Naive thymus-derived CD4-positive, alpha-beta T cell (primary cell): ENCODE measurements at places on chromosomes 6 and 20.

DNA sequence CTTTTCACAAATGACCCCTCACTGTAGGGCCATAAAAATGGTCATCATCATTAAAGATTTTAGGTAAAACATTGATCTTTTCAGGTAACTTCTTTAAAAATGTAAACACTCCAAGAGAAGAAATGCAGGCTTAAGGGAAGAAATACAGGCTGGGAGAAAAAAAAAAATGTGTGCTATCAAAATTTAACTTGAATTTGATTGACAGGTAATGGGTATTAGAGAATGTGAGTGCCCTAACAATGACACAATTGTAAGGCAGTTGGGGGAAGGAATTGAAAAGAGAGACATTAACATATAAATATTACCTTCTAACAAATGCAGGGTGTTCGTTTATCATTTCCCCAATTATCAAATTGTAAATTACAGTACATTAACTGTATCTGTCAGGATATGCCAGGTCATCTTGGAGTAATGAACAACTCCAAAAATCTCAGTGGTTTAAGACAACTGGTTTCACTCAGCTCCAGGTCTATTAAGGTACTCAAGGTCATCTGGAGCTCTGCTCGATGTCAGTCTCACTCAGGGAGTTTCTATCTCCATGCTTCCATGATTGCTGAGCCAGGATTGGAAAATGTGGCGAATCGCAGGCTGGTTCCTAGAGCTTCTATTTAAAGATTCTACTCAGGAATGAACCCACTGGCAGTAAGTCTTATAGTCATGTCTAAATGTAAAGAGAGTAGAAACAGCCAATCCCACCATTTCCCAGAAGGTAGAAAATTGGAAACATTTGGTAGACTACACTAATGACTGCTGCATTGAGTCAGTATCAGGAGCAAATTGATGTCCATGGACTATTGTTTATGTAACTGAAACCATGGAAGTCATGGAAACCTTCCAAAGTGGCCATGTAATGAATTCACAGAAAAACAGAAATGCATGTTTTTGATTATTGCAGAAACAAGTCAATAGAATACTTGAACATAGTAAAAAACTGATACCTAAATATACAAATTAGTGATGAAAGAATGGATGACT lies 55.6 kb downstream of the FRK start:
- no peak for DNase-seq

- DNase-seq, result no peak
These were observed 62.7 kb downstream of the PLCB1 start for GRCh38 chr20:8194721-8195120.

- DNase-seq, result no peak
These were observed 98.0 kb downstream of the FNDC1 start for GRCh38 chr6:159267165-159267564.

DNA sequence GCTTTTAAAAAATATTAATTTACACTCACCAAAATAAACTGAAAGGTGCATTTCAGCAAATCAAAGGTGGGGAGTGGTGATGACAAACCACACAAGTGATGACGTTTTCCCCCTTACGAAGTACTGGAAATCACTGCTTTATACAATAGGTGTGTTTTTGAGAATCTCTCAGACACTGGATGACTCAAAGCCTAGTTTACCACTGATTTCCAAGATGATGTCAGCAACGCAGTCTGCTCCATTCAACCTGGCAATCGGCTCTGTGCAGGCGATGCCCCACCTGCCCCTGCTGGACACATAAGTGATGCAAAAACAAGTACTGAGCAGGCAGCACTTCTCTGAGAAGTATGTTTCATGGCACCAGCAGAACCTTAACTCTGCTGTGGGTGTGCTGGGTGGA lies 114.4 kb downstream of the SOD2 start:
- DNase-seq, result no peak

GRCh38 chr6:159075506-159076228 lies 30.9 kb upstream of the TAGAP start:
- DNase-seq, result no peak

DNA sequence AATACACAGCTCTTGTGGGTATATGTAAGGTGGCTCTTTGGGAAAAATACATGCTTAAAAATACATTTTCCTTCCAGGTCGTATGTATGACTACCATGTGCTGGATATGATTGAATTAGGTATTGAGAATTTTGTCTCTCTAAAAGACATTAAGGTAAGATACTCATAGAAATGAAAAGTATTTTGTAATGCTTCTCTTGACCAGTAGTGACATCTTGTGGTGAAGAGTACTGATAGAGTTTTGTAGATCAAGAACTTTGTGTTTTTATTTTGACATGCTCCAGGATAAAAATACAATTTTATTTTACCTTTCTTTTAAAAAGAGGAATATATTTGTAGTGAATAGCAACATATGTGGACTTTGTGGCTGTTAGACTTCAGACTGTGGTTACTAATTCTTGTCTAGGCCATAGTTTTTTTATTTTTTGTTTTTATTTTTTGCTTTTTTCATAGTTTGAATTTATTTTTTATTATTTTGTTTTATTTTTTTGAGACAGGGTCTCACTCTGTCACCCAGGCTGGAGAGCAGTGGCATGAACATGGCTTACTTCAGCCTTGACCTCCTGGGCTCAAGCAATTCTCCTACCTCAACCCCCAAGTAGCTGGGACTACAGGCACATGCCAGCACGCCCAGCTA lies 17.9 kb downstream of the RPF2 start:
- peak; percentile 28 for DNase-seq

DNA sequence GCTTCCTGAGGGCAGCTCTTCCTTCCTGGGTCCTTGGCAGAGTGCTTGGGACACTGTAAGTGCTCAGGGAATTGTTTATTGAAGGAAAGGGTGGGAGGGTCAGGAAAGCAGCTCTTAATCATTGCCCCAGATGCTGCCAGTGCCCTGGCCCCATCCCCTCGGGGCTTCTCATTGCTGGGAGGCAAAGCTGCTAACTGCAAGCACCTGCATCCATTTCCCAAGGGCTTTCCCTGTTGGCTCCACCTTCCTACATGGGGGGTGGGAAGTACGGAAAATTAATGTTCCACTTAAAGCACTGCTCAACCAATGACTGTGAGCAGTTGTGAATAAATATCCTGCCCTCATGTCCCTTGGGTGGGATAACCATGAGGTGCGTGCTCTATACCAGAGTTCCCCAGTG lies 56.4 kb downstream of the NDUFAF5 start:
- DNase-seq, result no peak

DNA sequence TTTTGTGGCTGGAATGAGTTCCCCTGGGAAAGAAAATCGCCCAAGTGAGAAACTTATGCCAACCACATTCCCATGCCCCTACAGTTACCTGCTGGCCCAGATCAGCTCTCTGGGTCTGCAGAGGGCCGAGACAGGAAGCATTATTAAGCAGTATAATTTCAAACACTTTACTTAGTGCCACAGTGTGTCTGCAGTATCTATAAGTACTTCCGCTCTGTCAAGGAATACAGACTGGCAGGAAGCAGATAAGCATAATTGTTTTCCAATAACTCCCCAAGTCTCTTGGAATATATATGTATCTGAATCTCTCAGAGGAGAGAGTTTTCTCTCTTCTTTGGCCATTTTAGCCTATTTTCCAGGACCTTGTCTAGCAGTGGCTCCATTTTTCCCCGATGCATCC lies 24.9 kb downstream of the SAYSD1 start:
- DNase-seq, result no peak

GRCh38 chr6:13765570-13765969 lies 48.8 kb downstream of the MCUR1 start:
- DNase-seq, result no peak

- DNase-seq, result peak; percentile 87
These were observed 551 bp downstream of the TREML2 start for GRCh38 chr6:41200296-41200900.

DNA sequence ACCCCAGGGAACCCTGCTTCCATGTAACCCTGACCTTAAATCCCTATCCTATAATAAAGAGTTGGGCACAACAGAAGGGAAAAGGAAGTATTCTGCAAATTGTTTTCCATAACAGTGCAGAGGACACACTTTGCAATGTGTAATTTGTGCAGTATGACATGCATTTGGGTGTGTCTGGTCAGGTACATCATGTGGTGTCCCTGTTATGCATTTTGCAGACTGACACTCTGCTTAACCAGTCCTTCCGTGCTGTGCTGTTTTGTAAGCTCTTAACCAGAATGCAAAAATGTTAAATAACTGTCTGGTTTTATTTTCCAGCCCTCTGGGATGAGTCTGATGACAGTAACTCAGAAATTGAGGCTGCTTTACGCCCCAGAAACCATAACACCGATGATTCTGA lies 57.0 kb upstream of the XRN2 start:
- no peak for DNase-seq

GRCh38 chr6:80923816-80924215 lies 817.3 kb downstream of the BCKDHB start:
- no peak for DNase-seq

DNA sequence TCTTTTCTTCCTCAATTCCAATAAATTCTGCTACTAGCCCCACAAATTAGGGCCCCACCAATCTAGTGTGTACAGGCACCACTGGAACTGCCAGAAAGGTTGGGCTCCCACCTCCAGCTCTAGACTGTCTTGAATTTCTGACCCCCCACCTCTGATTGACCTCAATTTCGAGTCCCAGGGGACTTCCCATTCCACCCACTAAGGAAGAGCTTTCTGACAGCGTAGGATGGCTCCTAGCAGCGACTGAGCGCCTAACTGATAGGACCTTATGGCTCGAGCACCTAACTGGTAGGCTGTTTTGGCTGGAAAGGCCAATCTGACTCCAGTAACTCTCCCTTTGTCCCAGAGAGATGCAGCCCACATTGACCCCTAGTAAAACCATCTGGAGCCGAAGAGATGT lies 171.6 kb upstream of the ZNF184 start:
- no peak for DNase-seq

DNA sequence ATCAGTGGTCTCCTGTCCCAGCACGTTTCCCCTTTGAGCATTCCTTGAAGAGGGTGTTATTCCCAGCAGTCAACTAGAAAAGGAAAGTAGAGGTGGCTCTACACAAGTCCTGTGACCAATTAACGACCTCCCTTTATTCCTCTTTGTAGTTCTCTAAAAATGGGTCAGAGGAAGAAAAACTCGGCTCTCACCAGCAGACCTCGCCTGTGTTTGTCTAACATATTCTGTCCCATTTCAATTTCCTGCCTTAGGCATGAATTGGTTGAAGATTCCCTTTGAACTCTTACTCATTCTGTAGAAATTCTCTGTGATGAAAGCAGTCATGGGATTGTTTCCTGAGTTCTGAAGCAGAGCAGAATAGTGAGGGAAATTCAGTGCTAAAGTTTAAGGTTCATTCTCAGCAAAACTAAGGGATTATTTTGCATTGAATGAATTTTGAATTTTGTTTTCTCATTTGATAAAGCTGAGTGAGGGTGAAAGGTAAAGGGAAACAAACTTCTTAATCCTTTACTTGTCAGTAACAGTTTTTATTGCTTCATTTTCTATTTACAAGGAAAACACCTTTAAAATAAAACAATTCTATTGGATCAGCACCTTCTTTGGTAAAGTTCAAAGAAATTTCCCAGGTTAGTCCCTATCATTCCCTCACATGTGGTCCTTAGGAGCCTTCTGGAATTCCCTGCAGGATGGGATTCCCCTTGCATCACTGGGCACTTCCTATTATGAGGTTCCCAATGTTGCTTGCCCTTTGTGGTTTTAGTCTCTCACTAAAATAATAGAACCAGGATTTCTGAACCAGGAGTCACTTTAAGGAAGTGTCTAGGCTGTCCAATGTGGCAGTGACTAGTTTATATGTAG lies 105.8 kb downstream of the SLX4IP start:
- DNase-seq, result no peak

GRCh38 chr6:112931832-112932231 lies 584.7 kb downstream of the RFPL4B start:
- DNase-seq, result no peak

DNA sequence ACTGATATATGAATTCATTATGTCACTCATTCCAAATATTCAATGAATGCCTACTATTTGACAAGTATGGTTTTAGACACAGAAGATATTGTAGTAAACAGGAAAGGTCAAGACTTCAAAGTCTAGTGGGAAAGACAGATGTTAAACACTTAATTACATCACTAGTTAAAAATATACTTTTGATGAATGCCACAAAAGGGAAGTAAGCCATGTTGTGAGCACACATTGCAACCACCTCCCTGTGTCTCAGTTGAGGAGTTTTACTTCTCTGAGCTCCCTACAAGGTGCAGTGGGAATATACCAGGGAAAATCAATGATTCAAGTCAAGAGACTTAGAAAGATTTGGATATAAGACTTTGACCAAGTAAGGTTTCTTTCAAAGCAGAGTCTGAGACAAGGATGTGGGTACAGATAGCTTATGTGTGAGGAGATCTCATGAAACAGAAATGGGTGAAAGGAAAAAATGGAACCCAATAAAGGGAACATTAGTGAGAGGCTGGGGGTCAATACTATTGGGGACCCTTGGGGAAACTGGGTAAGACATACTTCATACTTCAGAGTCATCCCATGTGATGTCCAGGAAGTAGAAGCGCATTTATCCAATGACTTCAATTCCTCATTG lies 503.7 kb downstream of the KIF16B start:
- no peak for DNase-seq

- no peak for DNase-seq
These were observed 662.2 kb upstream of the HS3ST5 start for GRCh38 chr6:115004982-115005381.

DNA sequence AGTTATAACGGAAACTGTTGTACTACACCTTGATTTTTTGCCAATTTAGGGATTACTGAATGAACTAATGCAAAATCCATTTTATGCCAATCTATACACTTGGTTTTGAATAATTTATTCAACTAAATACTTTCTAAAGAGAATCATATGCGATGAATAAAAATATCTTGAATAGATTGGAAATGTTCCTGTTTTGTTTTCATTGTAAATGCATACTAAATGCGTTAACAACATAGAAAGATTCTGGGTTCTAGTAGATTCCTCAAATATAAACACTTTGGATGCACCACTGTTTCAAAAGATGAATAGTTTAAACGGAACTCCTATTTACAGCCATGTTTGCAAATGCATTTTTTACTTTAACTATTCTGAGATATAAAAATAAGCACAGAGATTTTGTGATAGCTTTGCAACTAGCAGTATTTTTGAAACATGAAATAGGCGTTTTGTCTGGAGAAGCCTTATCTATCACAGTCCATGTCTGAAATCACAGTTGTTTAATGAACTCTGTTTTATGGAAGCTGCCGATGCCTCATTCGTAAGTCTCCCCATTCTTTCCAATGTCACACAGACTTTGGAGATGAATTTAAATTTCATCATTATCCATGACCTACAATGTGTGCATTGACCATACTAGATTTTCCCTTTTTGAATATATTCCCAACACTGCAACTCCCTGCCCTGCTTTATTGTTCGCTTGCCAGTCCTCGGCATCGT lies 277.7 kb upstream of the QKI start:
- no peak for DNase-seq

DNA sequence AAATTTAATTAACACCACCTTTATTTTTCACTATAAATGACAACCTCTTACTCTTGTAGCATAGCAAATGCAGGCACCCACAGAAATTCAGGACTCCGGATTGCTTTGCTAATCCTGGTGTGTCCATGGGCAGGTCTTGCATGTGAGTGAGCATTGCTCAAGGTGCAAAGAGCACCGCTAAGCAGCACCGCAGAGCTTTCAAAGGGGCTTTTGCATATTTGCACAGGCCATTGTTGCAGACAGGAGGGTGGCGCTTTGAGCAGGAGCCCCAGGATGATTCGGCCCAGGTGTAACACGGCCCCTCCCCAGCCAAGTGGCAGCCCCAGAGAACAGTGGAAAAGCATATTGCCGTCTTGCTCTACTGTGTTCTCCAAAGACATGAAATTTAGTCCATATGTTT lies 293.2 kb downstream of the NRN1 start:
- DNase-seq, result no peak

- DNase-seq, result no peak
These were observed 141.2 kb downstream of the PDE7B start for GRCh38 chr6:135992739-135993138.

- no peak for DNase-seq
These were observed 161.6 kb downstream of the QRSL1 start for GRCh38 chr6:106790935-106791334.
